ENCODE measurements at places on chromosomes 4 and X.

DNA sequence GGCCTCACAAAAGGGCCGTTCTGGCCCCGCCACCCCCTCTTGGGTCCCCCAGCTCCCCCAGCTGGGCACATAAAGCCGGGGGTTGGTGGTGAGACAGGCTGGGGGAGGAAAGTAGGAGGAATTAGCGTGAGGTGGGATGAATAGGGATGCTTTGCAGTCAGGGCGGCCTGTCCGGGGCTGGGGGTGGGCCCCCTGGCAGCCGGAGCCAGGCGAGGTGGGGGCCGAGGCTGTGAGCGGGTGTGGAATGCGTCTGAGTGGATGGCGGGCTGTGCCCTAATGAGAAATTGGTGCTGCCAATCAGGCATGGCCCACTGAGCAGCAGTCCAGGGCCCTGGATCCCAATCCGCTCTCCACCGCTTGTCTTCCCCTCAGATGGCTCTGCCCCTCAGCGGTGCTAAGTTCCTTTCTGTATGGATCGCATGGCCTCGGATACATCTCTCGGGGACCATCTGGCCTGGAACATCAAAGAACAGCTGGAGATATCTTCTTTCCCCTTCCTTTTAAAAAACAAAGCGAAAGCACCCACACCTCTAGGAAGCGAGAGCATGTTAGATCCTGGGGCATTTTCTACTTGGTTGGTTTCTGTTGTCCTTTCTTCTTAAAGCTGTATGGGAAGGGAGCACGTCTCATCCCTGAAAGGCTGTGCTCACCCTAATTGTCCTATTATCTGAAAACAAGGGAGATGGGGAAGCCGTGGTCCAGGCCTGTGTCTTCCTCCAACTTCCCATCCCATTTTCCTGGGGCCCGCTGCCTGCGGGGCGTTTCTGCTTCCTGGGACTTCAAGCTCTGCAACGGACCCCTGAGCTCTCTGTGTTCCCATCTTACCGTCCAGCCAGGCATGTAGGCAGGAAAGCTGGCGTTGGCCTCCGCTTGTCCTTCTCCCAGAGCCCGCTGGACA, 106.9 kb downstream of the SORCS2 start:
- no peak for DNase-seq

DNA sequence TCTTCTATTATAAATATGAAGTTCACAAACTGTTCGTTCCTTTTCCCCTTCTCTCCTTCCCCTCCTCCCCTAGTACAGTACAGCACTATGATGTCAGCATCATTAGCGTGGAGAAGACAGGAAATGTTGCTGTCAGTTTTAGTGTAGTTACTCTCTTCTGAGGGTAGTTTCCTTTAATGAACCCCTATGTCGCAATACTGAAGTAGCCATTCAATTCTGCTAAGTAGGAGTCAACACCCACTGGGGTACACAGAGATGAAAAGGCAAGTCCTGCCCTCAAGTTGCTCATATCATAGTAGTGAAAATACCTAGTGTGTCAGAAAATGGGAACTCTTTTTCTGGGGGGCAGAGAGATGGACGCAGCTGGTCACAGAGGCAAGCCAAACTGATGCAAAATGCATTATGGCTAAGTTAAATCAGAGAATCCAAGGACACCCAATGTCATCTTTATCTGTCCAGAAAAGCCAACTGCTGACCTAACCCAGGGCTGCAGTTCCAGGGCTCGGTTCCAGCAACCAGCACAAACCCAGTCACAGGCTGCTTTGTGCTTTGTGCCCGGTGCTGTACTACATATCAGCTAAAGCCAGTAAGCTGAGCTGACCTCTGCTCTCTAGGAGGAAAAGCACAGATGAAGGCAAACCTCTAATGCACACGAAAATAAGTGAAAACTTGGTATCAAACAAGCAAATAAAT, 31.5 kb downstream of the GRIA3 start:
- DNase-seq: no peak

DNA sequence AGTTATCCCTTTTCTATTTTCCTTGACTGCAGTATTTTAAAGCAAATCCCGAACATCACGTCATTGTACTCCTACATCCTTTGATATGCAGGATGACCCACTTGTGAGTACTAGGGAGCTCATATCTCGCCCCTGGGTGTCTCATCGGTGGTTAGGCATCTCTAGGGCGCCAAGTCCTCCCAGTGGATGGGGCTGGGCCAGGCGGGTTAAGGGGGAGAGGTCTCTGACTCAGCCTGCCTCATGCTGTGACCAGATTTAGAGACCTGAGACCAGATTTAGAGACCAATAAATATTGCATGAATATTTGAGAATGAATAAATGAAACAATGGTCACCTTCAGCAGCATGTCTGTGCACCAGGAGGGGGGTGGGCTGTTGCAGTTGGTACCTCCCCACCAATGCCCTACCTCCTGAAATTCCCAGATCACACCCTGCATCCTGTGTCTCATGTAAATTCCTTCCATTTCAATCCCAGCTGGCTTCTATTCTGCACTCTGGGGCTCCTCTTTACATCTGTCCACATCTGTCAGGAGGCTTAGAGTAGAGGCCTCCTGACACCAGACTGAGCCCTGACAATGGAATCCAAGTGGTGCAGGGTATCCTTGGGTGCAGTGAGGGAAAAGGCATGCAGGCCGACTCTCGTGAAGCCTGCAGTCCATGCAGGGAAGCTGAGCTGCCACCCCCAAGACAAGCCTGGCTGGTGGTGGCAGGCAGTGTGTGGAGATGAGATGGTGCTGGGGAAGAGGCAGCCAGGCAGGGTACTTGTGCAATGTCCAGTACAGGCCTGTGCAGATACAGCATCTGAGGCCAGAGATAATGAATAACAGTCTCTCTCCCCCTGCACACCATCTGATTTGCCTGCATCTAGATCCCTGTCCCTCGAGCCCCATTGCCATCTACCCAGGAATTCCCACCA, 5.2 kb downstream of the APLN start:
- DNase-seq: no peak

- no peak for DNase-seq
Measured at GRCh38 chr4:6258741-6259140, 10.9 kb upstream of the WFS1 start.

- no peak for DNase-seq
Measured at GRCh38 chr4:136281889-136282288, 1250.4 kb downstream of the PCDH18 start.

DNA sequence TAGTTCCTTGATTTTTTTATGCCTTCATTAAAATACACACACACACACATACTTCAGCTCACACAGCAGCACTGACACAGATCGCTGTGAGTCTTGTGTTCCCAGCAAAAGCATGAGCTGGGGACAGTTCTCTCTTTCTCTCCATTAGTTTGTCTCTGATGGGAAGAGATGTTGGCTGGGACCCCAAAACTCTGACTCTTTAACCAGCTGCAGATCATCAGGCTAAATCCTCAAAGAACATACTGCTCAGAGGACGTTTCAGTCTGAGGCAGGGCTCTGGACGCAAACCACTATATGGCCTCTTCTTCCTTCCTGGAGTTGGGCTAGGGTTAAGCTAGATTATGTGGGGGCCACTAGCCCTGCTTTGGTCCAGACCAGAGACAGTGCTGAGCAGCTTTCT, 109.6 kb downstream of the NHSL2 start:
- DNase-seq: no peak

- no peak for DNase-seq
Measured at GRCh38 chrX:50475208-50475607, 4.6 kb upstream of the DGKK start.

DNA sequence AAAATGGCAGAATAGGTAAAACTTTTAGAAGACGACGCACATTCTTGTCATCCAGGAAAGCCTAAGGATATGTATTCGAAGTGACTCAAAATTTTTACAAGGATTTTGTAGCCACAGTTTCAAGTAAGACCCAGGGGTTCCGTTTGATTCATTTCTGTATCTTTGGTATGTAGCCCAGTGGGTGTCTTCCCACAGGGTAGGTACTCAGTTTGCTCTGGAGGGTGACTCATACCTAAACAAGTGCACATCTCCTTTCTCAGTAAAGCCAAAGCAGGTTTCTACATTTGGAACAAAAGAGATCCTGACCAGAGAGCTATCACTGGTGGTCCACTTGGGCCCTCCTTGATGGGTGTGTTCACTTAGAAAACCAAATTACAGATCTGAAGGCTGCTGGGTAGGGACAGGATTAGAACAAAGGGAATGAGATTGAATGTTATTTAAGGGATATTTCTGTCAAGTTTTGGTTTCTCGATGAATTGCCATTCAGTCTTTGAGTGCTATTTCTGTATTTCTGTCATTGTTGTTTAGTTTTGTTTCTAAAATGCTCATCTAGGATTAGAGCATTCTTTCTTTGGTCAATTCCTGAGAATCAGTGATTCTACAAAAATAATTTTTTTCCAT, 56.1 kb downstream of the PLS3 start:
- DNase-seq: no peak

GRCh38 chr4:187432310-187432709, 563.3 kb upstream of the ZFP42 start:
- DNase-seq: no peak

Measured in activated CD4-positive, alpha-beta T cell treated with anti-CD3 and anti-CD28 coated beads for 4 hours (primary cell).